ENCODE measurements at places on chromosomes 7 and 10.

- DNase-seq = no peak
These were observed 55.8 kb downstream of the TMEM26 start for GRCh38 chr10:61397175-61397986.

- no peak for DNase-seq
These were observed 526.7 kb upstream of the NRP1 start for GRCh38 chr10:33861016-33861704.

- no peak for DNase-seq
These were observed 378.5 kb downstream of the MDFIC start for GRCh38 chr7:115300231-115300870.

DNA sequence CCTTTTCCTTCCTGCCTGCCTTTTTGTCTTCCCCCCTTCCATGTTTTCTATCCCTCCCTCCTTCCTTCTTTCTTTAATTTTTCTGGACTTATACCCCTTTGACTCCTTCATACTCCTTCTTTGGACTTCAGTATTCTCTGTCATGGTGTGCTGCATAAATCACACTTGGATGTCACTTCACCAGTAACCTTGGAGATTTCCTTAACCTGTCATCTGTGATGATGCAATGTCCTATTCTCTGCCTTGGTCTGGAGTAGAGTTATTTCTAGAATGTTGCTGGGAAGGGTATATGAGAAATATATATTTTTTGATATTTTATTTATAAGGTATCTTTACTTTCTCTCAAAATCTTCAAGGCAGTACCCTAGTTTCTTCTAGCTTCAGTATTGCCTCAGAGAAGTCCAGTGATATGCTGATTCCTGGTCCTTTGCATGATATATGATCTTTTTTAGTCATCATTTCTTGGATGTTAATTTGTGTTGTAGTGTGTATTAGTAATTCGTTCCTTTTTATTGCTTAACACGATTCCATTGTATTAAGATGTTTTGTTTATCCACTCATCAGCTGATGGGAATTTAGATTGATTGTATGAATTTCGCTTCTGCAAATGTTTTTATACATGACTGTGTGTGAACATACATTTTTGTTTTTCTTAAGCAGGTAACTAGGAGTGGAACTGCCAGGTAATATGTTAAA lies 206.9 kb upstream of the MBL2 start:
- DNase-seq = no peak

DNA sequence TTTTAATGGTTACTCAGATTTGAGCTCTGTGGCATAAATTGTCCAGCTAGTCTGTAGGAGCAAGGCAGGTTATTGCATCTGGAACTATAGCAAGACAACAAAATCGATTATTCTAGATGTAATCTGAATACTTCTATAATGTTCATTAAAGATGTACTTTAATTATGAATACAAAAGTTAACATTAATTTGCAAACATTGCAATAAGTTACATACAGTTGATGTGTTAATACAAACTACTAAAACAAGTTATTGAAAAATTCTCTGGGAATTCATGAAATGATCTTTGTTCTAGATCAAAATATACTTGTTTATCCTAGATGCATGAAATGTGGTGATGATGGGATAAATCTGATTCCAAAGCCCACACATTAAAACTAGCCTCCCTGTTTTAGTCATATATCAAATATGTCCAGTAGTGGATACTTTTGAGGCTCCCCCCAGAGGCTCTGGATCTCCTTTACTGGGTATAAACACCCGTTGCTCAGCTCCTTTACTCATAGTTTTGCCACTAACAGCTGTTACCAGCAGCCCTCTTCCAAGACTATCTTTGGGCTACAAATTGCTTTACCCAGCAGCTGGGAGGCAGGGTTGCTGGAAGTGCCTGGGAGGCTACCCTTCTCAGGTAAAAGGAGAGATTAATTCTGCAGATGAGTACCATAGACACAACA lies 78.1 kb downstream of the ARL4A start:
- DNase-seq = no peak

DNA sequence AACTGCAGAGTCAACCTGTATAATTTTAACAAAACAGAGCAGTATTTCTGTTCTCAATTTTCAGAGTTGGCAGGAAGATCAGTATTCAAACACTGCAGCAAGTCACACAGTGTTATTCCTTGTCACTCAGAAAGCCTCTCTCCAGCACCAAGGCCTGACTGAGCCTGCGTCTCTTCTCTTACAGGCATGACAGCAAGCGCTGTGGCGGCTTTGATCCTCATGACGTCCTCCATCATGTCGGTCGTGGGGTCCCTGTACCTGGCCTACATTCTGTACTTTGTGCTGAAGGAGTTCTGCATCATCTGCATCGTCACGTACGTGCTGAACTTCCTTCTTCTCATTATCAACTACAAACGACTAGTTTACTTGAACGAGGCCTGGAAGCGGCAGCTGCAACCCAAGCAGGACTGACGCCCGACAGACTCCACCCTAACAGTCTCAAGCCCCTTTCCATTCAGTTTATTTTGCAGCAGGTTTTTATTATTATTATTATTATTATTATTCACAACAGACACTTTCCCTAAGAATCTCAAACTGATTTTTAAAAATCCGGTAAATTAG lies 28.0 kb downstream of the GUSB start:
- DNase-seq = no peak
